HepG2 (cell line): ENCODE measurements at places on chromosomes 1 and 21. TPM values are rescaled to one million over a fixed set of nuclear protein-coding genes. Genes with fewer than 3 reads are reported as not detected.

DNA sequence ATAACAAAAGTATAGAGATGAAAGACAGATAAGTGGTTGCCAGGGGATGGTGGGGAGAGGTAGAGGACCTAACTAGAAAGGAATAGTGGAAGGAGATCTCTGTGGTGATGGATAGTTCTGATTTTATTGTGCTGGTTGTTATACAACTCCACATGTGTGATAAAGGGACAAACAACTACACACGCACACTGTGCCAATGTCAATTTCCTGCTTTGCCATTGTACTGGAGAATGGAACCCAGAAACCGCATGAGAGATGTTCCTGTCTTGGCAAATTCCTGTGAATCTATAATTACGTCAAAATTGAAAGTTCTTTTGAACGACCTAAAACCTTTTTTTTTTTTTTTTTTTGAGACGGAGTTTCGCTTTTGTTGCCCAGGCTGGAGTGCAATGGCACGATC, 11.0 kb downstream of the TNFRSF9 start:
- no peak overlapping the region for H3K4me3 ChIP-seq
- H3K27me3 ChIP-seq: peaks cover 11% of the 10 kb centered on the region; the same call in 1 of the 3 replicates
- H3K27ac ChIP-seq: no peak overlapping the region
- no peaks in the 10 kb centered on the region for H3K36me3 ChIP-seq
- H3K4me1 ChIP-seq: no peaks in the 10 kb centered on the region
- no peak for DNase-seq

- H3K4me3 ChIP-seq: no peak overlapping the region
- no peaks in the 10 kb centered on the region for H3K27me3 ChIP-seq
- H3K4me1 ChIP-seq: peaks cover 55% of the 10 kb centered on the region
- H3K27ac ChIP-seq: no peak overlapping the region
These were observed 11.5 kb downstream of the CNST start for GRCh38 chr1:246577720-246578106.

GRCh38 chr1:205240118-205240517, 12.4 kb downstream of the TMCC2 start:
- H3K27ac ChIP-seq: no peak overlapping the region
- H3K27me3 ChIP-seq: peaks cover 80% of the 10 kb centered on the region
- H3K36me3 ChIP-seq: no peaks in the 10 kb centered on the region
- H3K4me3 ChIP-seq: no peak overlapping the region
- DNase-seq: no peak

DNA sequence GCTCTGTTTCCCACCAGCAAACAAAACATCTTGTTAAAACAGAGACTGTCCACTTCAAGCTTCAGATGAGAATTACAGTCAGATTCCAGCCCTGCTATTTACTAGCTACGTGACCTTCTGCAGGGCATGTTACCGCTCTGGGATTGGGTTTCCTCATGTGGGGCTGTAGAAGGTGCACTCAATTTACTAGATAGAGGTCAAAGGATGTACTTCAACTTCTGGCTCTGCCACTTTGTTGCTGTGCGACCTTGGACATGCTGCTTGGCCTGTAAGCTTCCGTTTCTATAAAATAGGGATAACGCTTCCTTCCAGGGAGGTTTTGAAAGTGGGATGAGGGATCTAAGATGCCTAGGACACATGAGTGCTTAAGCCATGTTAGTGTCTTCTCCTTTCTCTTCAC, 46.0 kb upstream of the LRIG2 start:
- H3K27me3 ChIP-seq: no peaks in the 10 kb centered on the region
- peak; percentile 56 for DNase-seq
- peak overlapping the region; percentile 60 for H3K27ac ChIP-seq
- peak overlapping the region; percentile 31 for H3K4me3 ChIP-seq
- H3K36me3 ChIP-seq: no peaks in the 10 kb centered on the region
- H3K4me1 ChIP-seq: peaks cover 69% of the 10 kb centered on the region

Gene KRTAP8-1
- not detected in 2 replicates for polyA plus RNA-seq

Gene MTR
- polyA plus RNA-seq: 14.4 and 16.3 TPM in 2 replicates
